ENCODE measurements at places on chromosomes 5 and 9.

DNA sequence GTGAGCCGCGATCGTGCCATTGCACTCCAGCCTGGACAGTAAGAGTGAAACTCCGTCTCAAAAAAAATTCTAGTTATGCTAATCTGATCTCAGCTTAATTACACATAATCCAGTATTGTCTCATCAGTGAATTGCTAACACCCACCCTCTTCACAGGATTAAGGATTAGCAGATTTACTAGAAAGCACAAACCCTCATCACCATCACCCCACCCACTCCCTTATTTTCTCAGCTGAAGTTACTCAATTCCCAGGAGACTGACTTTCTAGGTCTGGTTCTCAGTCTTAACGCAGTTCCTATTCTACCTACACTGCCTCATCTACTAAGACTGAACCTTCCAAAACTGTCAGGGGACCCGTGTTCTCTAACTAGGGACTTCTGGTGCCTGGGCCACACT is 9.0 kb downstream of the TOR1B start:
- no peak for DNase-seq

DNA sequence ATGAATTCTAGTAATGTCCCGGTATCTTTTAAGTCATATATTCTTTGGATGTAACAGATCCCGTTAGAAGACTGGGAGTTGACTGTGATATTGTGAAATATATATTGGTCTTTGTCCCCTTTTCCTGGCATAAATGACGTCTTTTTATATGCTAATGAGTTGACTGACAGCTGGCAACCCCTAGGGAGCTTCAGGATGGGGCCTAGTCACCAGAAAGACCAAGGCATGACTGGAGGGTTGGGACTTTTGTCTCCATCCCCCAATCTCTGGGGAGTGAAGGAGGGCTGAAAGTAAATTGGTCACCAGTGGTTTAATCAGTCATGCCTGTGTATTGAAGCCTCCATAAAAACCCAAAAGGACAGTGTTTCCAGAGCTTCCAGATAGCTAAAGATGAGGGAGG is 241.6 kb downstream of the PJA2 start:
- DNase-seq = no peak

DNA sequence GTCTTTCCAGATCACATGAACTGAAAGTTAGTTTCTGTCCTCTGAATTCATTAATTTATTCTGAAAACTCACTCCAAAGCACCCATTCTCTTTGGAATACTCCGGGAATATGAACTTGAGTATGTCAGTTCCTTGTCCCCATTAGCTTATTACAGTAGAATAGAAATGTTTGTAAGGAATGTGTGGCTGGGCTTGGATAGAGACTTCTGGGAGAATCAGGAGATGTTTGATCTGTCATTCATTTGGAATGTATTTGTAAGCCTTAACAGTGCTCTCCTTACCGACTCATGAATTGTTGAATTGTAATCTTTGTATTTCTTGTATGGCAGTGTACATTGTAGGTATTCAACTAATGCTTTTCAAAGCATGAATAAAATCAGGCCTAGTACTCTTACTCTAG is 548.4 kb downstream of the LRRC70 start:
- DNase-seq = no peak

GRCh38 chr9:126809068-126809467 is 4.2 kb downstream of the ZBTB43 start:
- no peak for DNase-seq

DNA sequence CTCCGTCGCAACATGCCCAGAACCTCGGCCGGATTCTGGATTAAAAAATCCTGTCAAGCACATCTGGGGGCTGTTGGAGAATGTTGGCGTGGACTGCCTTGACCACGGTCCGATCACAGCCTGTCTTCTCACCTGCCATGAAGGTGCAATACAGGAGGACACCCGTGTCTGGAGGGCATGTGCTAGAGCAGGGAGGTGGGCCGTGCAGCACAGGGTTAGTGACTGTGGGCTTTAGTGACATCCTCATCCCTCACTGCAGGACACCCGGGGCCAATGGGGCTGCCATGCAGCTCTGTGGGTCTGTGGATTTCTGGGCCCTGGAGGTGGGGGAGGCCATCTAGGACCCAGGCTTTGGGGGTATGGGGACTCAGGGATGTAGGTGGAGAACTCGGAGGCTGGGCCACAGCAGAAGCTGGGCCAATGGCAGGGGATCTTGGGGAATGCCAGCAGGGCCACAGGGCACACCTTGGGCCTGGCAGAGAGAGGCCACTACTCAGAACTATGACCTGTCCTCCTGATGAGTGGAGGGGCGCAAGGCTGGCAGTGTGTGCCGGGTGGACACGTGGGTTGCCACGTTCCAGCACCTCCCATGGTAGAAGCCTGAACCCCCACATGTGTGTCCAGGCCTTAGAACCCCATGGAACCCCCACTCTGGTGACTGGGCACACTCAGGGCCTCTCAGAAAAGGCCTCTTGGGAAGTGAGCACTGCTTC is 23.3 kb downstream of the ZDHHC11B start:
- no peak for DNase-seq

DNA sequence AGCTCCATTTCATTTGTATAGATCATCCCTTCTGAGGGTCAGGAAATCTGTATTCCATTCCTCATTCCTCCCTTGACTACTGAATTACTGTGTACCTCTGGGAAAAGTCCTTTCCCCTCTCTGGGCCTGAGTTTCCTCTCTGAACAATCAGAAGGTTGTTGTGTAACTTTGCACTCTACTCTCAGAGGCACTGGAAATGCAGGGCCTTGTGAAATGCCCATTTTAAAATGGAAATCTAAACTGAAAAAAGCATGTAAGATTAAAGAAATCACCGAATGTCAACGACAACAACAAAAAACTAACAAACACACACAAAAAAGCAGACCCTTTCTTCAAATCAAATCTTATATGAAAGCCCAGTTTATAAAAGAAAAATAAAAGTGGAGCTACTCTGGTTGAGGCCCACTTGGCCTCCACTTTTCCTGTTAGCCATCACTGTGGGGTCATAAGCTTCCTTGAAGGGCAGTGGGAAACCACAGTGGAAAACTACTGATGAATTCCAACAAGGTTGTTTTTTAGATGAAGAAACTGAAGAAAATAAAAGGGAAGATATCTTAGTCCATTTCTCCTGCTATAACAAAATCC is 21.6 kb upstream of the GRPEL2 start:
- DNase-seq = no peak

DNA sequence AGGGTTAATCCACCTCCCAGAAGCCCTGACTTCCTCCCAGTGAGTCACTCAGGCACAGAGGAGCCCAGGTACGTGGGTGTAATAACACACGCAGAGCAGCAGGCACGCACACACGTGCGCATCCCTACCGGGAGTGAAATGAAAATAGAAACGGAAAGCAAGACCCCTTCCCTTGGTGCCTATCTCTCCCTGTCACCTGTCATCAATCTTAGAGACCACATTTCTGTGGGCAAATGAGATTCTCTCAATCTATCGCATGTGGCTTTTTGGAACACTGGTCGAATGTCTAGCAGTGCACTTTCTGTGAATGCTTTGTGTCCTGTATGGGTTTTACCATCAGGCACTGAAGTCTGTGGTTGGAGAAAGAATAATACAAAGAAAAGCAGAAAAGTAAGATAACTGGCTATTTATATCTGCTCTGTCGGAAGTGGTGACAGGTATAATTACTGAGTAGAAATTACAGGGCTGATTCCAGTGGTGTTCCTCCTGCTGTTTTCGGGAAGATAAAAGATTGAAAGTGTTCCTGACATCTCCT is 137.7 kb upstream of the GRIA1 start:
- DNase-seq = no peak

- DNase-seq = no peak
These were observed 198.1 kb downstream of the ROR2 start for GRCh38 chr9:91751922-91752321.

DNA sequence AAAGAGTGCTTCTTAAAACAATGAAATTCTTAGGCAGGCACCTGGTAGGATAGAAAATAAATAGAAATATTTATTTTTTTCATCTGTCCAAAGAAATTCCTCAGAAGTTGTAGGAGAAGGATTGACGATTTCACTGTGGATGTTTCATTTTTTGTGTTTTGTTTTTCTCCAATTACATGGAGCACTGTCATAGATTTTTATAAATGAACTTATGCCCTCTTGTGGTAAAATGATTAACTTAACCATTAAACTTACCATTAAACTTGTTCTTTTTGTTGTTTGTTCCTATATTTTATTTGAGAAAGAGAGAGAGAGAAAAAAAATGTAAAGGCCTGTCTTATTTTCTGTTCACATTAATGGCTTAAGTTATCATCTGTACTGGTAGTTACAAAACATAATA is 339.2 kb downstream of the PRR16 start:
- DNase-seq = no peak

- DNase-seq = no peak
These were observed 351.2 kb downstream of the SH3GL2 start for GRCh38 chr9:17930071-17930470.

DNA sequence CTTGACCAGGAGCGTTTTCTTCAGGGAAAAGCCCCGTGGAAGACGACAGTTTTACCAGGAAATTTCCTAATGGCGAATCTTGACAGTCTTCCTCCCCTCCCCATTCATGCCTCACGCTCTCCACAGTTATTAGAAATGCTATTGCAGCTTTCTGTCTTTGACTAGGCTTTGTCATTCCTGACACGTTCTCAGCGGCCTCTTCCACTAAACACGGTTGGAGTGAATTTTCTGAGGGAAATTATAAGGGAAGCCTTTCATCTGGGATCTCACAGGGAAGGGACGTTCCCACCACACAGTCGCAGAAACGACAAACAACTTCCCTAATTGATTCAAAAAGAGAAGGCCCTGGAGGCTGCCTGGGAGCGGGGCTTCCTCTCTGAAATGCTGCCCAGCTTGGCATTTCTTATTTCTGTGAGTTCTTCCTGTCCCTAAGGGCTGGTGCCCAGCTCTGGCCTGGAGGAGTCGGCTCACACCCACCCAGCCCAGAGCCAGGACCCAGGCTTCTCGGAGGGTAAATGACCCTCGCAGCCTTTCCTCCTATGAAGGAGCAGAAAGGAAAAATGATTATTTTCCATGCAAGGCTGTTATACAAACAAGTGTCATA is 57.1 kb upstream of the PPP1R26 start:
- no peak for DNase-seq

DNA sequence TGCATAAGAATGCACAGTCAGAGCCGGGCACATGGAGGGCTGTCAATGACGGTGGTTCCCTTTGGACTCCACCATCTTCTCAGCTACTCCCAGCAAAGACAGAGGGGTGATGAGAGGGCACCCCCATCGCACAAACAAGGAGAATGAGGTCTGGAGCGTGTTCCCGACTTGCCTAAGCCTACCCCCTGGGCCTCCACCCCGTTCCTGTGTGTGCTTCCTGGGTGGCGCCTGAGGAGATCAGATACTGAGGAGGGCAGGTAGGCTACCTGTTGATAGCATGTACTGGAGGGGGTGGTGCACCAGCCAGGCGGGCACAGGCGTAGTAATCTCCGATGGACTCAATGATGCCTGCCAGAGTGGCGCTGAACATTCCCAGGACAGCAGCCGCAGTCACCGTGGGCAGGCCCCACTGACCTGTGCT is 4.1 kb downstream of the SLC23A1 start:
- no peak for DNase-seq

DNA sequence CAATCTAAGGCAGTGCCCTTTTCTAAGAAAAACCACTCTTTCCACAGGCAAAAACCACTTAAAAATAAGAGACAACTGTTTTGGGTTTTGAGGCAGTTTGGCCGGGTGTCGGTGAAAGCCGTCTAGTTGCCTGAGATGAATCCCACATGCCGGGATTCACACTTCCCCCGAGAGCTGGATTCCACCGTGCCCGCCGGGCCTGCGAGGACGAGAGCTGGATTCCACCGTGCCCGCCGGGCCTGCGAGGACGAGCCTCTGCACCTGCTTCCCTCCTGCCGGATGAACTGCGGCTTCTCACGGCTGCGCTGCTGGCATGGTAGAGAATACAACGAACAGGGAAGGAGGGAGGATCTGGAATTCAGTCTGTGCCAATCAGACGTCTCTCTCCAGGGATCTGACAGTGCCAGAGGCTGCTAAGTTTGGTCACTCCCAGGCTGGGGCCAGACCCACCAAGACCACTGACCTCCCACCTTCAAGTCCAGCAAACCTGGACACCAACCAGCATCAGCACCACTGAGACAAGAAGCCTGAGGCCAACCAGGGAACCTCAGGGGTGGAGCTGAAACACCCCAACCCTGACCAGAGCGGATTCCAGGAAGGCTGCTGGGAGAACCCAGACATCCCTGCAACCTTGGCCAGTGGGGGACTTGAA is 23.0 kb downstream of the VAV2 start:
- DNase-seq = no peak

GRCh38 chr5:69502367-69502766 is 9.8 kb downstream of the OCLN start:
- DNase-seq = no peak

- DNase-seq = no peak
These were observed 19.4 kb upstream of the DCP2 start for GRCh38 chr5:112957036-112957808.

DNA sequence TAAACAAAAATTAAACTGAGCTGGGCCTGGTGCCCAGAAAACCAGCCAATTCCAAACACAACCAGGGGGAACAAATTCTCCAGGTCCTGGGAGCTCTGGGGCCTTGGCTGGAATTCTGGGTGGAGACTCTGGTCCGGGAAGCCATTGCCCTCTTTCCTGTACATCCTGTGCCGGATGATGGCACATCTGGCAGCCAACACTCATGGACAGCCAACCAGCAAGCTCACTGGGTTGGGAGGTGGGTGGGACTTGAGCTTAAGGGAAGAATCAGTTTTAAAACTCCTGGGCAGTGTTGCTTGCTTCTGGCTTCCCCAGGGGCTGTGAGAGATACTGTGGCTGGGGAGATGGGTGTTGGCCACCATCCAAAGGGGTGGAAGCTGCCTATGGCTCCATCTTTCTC is 56.1 kb downstream of the PCDH1 start:
- no peak for DNase-seq

DNA sequence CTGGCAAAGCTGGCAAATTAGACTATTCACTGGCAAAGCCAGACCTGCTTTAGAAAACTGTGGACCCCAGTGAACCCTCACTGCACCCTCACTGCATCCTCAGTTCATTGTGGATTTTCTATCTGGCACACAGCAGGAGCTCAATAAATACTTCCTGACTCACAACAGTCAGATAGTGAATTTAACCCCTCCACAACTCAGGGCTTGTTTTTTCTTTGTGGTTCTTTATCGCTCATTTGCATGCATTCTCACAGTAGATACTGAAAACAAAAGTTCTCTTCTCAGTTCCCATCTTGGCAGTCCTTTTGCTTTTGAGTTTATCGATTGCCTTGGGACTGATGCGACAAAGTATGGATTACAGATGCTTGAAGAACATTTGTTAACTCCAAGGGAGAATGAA is 99.8 kb downstream of the ACTL7B start:
- DNase-seq = no peak

Data from cerebellar nuclear complex (tissue), 1 donor.